Activated CD8-positive, alpha-beta memory T cell treated with anti-CD3 and anti-CD28 coated beads, Interleukin-2, amount 10 ng/mL, durations not matched to agents 7 days and 5 days (primary cell): ENCODE measurements at places on chromosomes 3 and 15. TPM values are rescaled to one million over a fixed set of nuclear protein-coding genes. Genes with fewer than 3 reads are reported as not detected.

- no peak for DNase-seq
Observed at GRCh38 chr3:190972840-190973270, 110.4 kb upstream of the GMNC start.

- no peak for DNase-seq
Observed at GRCh38 chr3:65551945-65552344, 486.8 kb downstream of the MAGI1 start.

DNA sequence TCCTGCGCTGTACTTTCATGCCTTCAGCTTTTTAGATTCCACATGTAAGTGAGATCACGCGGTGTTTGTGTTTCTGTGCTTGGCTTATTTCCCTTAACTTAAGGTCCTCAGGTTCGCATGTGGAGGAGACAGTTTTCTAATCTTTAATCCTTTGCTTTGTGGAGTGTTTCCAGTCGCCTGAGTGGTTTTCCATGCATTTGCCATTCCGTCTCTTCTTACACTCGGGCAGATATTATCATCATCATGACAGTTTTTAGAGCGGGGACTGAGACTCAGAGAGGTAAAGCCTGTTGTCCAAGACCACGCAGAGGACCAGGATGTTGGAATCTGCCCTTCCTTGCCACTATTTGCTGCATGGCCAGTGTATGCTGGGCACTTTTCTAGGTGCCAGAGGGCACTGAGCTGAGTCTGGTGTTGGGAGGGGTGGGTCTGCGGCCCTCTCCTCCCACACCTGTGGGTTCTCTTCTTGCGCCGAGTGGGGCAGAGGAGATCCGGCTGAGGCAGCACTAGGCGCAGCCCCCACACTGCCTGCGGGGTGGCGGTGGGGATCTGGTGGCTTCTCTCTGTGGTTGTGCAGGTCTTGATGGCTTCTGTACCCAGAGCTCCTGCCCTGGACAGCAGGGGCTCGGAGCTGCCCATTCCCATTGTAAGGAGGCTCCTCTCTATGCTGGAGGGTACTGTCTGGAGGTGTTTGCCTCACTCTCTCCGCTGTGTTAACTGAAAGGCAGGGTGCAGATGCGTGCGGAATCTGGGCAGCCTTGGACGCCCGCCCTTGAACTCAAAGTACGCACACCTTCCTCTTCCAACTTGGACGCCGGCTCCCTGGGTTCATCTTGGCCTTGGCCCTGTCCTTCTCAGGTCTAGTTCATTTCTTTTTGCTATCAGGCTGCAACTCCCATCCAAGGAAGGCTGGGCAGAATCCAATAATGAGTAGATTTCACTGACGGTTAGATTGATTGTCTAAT, 156.0 kb upstream of the RGMA start:
- peak; percentile 23 for DNase-seq

- no peak for DNase-seq
Observed at GRCh38 chr3:55963601-55964000, 476.5 kb upstream of the WNT5A start.

DNA sequence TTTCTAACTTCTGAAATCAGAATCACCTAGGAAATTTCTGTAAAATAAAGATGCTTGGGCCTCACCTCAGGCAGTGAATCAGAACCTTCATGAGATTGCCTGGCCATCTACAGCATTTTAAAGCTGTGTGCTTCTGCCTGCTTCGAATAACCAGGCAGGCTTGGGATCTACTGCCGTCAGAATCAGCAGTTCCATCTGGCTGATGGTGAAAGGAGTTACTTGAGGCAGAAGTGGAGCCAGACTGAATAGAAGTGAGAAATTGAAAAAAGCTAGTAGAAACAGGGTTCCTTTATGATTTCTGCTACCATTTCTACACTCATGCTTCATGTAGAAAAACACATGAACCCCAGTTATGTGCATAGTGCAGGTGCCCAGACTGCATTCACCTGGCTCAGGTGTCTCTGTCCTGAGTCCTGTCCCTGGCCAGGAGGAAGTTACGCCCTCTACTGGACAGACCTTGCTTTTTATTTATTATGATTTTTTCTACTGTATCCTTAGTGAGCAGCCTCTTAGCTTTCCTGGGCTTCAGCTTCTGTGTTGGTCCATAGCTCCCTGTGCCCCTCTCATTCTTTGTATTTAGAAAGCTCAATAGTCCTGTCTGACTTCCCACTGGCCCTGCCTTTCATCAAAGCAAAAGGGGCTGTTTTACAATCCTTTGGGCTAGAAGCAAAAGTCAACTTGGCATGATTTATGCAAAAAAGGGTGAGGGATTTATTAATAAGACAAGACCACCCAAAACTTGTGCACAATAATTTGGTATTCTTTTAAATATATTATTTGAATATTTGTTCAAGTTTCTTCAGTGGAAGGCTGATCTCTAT, 200.8 kb upstream of the GOLGA6L4 start:
- DNase-seq = no peak

GRCh38 chr3:76083992-76084391, 298.6 kb upstream of the ZNF717 start:
- DNase-seq = no peak

DNA sequence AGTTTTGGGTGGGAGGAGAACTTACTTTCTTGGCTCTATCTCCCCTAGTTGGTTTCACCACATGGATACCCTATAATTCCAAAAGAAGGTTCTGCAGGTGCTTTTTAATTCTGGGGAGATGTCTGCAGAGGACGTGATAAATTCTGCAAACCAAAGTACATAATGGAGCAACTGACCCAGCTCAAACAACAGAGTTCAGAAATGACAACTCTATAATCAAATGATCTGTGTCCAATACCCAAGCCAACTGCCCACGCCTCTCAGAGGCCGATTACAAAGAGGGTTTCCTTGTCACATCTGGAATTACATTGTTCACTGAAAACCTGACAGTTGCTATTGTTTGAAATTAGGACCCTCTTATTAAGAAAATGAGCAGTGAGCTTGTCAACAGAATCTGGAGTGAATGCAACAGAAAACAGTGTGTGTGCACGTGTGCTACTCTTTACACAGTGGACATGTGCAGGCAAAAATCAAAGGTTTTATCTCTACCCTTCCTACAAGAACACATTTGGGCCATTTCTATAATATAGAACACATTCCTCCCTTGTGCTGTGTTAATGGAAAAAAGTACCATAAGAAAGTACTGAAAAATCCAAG, 593.0 kb downstream of the MAGI1 start:
- no peak for DNase-seq

GRCh38 chr3:78820542-78820941, 947.3 kb downstream of the ROBO1 start:
- DNase-seq = no peak

DNA sequence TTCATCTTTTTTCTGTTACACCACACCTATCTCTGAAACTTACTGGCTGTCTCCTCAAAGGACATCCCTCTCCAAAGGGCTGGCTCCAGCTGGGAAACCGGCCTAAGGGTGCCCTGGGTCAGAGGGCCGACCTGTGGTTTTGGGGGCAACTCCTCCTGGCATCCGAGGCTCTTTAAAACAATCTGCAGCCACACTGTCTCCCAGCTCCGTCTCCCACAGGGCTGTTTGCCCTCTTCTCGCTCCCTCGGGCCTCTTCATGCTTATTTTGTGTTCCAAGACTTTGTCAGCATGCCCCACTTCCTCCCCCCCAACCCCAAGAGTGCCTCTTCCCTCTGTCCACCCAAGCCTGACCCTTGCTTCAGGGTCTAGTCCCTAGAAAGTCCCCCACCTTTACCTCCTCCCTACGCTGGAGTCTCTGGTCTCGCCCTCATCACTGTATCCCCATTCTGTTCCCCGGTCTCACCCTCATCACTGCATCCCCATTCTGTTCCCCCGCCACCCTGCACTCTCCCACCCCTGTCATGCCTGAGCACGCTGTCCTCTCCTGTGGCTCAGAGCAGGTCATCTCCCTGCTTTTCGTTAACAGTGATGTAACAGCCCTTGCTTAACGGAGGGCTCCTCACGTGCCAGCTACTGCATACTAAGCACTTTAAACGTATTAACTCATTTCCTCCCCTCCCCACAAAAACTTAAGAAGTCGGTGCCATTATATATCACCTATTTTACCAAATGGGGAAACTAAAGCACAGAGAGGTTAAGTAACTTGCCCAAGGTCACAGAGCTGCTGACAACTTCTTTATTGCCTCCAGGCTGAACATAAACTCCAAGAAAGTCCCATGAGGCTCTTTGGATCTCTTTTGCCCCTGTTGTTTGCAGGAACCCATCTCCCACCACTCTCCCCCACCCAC, 1.1 kb upstream of the CSK start:
- peak; percentile 76 for DNase-seq

- no peak for DNase-seq
Observed at GRCh38 chr15:75389791-75390382, 21.5 kb upstream of the MAN2C1 start.

DNA sequence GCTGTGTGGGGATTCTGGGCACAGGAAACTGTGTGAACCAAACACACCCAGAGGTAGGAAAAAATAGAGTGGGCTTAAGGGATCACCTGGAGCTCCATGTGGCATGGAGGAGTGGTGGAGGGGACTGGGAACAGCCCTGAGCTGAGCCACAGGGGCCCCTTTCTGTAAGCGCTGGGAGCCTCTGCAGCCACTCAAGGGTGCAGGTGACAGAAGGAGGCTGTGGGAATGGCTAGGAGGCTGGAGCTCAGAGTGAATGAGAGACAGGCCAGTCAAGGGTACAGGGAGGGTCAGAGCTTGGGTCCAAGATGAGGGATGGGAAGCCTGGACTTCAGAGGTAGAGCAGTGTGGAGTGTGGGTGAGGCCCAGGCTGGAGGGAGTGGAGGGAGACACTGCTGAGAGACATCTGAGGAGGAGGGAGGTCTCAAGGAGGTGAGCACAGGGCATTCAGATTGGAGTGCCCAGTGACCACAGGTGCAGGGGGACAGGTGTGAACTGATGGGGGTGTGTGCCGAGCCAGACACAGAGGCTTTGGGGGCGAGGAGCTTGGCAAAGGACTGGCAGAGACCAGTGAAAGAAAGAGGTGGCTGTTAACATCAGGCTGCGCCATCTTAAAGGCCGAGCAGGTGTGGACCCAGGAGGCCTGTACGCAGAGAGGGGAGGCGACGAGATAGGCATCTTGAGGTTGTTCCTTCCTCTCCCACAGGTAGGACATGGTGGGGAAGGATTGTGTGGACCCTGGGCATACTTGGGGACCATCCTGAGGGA, 56.8 kb downstream of the FGD5 start:
- DNase-seq = no peak

DNA sequence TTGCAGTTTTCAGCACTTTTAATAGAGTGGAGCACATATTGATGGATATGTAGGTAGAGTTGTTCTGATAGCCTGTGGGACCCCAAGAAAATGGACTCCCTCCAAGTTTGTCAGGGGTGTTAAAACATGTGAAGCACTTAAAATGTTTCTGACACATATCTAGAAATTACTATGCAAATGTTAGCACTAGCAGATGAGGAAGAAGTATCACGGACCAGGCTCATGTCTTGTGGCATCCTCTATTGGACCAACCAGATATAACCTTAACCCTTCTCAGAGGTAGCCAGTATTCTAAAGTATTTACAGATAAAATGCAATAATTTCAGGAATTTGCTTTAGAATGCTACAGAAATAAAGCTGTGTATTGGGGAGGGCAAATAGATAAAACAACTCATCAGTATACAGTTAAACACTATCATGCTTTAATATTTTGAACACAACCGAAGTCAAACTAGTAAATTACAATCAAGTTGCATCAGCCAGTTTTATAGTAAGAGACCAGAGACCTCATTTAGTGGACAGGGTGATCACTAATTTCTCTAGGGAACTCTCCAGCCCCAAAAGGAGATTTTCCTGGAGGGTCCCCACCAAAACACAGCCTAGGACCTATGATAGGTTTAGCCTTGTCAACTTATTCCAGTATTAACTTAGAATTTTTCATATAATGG, 57.2 kb upstream of the FBN1 start:
- no peak for DNase-seq

DNA sequence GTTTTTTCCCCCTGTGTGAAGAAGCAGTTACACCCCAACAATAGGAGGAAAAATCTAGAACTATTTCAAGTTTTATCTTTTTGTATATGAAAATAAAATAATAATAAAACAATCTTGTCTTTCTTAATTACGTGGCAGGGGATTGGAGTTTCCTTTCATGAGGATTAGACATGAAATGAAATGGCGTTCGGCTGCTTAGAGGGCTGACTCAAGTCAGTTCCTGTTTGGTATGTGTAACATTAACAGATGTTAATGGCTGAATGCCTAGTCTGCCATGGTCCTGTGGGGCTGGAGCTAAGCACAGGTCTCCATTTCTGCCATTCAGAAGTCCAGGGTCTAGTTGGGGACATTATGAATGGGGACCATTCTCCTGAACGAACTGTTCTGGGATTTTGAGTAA, 3.1 kb upstream of the EXOG start:
- no peak for DNase-seq

GRCh38 chr3:25454005-25454927, 26.2 kb downstream of the RARB start:
- DNase-seq = no peak

DNA sequence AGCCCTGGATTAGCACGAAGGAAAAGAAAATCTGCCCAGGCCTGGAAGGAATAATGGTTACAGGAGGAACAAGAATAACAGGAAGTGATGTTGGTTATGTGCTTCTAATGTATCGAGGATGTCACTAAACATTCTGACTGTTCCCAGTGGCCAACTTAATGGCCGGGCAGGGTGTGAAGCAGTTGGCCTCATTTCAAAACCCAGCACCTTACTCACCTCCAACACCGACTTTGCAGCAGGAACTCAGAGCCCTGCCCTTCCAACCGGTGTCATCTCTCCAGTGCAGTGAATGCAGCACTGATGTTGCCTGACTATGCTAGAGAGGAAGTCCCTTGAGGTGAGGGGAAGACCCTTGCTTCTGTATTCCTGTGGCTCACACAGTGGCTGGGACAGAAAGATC, 162.4 kb upstream of the LRTM1 start:
- DNase-seq = no peak

DNA sequence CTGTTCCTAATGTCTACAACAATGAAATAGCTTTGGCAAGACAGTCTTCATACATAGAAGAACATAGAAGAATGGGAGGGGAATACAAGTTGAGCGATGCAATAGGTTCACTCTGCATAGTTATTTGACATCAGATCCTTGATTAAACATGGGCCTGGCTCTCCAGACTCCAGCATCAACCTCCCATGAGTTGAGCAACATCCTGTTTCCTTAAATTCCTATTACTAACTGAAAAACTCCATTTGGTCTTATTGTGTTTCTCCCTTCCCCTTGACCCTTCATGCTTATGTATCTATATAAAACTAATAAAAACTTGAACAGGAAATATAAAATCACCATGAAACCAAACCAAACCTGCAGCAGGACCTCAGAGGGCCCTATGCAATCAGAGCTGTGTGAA, 304.5 kb upstream of the SATB1 start:
- no peak for DNase-seq

GRCh38 chr15:91238644-91239425, 138.8 kb downstream of the SV2B start:
- DNase-seq = no peak

- no peak for DNase-seq
Observed at GRCh38 chr15:73857193-73857920, 16.0 kb upstream of the TBC1D21 start.

Gene PSTPIP1
- 255 TPM for total RNA-seq

Gene SLC27A2
- total RNA-seq = 36.4 TPM

Gene KCNMB3
- 1.4 TPM for total RNA-seq

Gene RYR3
- not detected for total RNA-seq

Gene PARP15
- total RNA-seq = 40.6 TPM

Gene IMPG2
- 0.23 TPM for total RNA-seq

Gene RHOV
- not detected for total RNA-seq

Gene TADA3
- 89.8 TPM for total RNA-seq
